Stimulated activated CD4-positive, alpha-beta T cell treated with anti-CD3 and anti-CD28 coated beads, Interleukin-1b, Interleukin-23, amount 100 ng/mL, for 24 hours (primary cell): ENCODE measurements at places on chromosomes 4 and X.
A peak's percentile ranks its signal among the peaks of the same experiment; 100 is the strongest.

GRCh38 chrX:42398967-42399631 is 378.9 kb downstream of the PPP1R2C start:
- no peak for DNase-seq

GRCh38 chr4:184851200-184851541 is 25.4 kb upstream of the ACSL1 start:
- no peak for DNase-seq

GRCh38 chr4:23269566-23269965 is 576.8 kb downstream of the GBA3 start:
- no peak for DNase-seq

DNA sequence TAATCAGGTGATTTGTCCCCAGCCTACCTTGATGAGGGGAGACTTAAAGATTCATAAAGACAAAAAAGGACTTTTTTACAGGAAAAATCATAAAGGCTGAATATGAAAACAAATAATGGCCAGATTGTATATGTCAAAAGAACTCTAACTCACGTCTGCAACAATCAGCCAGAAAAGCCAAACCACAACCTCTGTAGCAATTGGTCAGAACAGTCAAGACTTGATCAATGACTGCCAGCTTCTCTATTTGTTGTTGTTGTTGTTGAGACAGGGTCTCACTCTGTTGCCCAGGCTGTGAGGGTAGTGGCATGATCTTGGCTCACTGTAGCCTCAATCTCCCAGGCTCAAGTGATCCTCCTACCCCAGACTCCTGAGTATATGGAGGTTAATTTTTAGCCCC is 35.9 kb upstream of the PPA2 start:
- DNase-seq: no peak

- no peak for DNase-seq
These were observed 76.5 kb upstream of the LSM6 start for GRCh38 chr4:146098978-146099377.

- no peak for DNase-seq
These were observed 29.3 kb upstream of the BCOR start for GRCh38 chrX:40127052-40127451.

DNA sequence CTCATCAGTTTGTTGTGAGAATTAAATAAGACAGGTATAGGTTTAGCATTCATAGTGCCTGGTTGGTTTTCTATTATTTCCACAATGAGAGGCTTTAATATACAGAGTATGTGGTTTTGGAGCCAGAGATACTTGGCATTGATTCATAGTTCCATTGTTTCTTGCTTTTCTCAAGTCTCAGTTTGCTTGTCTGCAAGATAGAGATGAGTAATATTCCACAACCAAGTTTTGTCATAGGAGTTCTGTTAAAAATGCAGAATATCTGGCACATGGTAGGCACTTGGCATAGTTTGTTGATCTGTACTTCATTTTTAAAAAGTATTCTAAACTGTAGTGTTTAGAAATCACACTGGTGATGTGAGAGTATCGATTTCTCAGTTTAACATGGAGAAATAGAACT is 37.5 kb upstream of the EDA2R start:
- no peak for DNase-seq

DNA sequence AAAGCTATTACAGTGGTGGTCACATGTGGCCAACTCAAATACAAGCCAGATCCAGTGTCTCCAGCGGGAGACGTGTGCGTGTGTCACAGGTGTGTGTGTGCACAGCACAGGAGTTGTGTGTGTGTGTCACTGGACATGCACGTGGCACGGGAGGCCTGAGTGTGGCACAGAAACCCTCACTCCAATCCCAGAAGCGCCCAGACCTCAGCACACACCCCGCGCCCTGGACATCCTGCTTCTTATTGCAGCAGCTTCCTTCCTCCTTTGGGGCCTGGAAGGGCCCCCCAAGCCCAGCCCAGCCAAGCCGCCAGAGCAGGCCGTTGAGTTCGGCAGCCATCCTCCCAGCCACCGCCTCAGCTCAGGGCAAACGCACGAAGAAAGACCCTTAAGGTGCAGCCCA is 37.9 kb downstream of the ACOX3 start:
- DNase-seq: no peak

- no peak for DNase-seq
These were observed 1415.8 kb downstream of the C4orf33 start for GRCh38 chr4:130511776-130512175.

GRCh38 chr4:103498161-103499070 is 221.4 kb downstream of the TACR3 start:
- no peak for DNase-seq

DNA sequence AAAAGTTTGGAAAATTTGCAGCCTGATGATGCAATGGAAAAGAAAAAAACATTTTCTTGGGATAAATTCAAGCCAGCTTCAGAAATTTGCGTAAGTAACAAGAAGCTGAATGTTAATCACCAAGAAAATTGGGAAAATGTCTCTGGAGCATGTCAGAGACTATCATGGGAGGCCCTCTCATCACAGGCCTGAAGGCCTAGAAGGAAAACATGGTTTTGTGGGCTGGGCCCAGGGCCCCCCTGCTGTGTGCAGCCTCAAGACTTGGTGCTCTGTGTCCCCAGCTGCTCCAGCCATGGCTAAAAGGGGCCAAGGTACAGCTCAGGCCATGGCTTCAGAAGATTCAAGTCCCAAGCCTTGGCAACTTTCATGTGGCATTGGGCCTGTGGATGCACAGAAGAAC is 1049.8 kb upstream of the GRIA3 start:
- no peak for DNase-seq

DNA sequence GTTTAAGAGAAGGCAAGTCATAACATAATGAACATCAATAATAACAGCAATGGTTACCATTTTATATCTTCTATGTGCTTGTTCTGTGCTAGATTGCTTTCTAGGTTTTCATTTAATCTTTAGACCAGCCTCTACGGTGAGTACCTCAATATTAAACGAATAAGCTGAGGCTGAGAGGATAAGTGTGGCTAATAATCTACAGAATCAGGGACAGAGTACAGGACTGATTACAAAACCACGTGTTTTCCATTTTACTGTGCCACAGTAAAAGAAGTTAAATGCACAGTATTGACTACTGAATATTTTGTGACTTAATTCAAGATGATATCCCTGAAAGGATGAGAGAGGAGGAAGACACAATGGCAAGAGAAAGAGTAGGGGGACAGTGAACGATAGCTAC is 56.3 kb downstream of the HUWE1 start:
- no peak for DNase-seq

DNA sequence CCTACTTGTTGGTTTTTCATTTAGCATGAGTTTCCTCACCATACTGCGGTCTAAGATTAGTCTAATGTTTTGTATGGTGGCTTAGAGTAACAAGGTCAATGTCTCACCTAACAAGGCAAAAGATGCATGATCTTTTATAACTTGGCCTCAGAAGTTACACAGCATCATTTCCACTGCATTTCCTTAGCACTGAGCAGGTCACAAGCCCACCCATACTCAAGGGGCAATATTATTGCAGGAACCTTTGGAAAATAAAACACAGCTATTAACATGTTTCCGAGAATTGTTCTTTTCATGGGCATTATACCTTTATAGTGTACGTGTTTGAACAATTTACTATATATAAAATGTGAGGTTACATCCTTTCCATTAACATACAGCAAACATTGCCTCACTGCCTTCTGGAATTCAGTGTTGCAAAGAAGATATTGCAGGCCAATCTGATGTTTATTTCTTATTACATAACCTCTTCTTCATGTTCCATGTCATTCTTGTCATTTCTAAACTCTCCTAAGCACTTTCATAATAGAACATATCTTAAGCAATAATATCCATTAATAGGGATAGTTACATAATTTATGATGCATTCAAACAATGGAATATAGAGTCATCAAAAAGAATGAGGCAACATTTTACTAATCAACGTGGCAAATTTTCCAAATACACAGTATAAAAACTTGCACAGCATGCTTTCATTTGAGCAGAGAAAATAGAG is 153.8 kb downstream of the AREG start:
- no peak for DNase-seq

DNA sequence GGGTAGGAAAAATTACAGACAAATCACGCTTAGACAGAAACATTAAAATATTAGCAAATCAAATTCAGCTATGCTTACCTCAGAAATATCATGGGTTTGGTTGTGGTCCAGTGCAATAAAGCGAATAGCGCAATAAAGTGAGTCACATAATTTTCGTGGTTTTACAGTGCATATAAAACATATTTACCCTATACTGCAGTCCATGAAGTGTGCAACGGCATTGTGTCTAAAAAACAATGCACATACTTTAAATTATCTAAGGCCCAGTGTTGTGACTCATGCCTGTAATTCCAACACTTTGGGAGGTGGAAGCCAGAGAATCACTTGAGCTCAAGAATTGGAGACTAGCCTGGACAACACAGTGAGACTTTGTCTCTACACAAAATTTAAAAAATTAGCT is 195.7 kb upstream of the IL1RAPL1 start:
- DNase-seq: no peak

DNA sequence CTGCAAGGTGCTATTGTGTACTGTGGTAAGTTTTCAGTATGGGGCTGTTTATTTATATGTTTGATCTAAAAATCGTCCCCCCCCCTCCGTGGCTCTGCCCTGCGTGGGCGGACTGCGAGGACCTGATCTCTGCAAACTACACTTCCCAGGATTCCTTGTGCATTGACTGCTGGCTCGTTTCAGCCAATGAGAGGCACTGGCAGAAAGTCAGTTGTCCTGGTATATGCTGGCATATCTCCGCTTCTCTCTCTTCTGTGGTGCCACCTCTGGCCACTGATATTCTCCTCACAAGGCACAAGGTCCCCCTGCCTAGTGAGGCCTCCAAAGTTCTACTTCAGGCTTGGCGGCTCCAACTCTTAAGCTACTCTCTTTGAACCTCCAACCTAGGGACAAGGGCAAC is 168.8 kb upstream of the ZFP42 start:
- no peak for DNase-seq

DNA sequence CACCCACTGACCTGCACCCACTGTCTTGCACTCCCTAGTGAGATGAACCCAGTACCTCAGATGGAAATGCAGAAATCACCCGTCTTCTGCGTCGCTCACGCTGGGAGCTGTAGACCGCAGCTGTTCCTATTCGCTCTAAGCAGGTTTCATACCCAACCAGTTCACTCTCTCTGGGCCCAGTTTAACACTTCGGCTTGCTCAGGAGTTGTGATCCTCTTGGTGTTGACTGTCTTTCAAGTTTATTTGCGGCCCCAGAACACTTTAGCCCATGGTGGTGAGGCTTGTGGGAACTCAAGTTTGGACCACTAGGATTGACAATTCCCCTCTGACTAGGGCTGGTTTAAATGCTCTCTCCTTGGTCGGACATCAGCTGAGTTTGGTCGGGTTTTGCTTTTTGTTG is 147.0 kb downstream of the DACH2 start:
- no peak for DNase-seq

- no peak for DNase-seq
These were observed 37.9 kb downstream of the LDB2 start for GRCh38 chr4:16860516-16860915.

DNA sequence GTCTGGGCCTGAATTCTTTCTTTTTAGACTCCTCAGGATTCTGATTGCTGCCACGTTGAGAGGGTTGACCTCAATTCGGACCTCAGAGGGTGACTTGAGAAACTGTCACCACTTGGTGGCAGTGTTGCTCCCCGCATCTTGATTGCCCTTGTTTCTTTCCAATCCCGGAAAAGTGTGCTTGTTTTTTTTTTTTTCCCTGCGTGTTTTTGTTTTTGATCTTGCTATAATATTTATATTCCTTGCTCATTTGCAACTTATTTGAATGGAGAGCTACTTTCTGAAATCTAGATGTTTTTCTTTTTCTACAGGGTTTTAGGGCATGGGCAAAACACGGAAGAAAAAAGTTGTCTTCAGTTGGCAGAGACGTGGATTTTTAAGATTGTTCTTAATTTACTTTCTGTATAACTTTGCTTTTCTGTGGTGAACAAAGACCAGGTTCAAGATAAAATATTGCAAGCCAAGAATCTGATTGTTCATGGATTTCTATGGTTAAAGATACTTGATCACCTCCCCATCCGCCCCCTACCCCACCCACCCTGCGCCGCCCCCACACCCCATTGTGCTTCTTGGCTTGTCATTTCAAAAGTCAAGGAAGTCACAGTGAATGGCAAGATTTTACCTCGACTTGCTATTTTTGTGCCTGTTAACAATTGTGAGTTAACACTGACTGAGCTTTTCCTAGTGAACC is 102.0 kb downstream of the PTTG2 start:
- peak; percentile 56 for DNase-seq

- DNase-seq: no peak
These were observed 289.3 kb downstream of the BCOR start for GRCh38 chrX:39808471-39808917.

DNA sequence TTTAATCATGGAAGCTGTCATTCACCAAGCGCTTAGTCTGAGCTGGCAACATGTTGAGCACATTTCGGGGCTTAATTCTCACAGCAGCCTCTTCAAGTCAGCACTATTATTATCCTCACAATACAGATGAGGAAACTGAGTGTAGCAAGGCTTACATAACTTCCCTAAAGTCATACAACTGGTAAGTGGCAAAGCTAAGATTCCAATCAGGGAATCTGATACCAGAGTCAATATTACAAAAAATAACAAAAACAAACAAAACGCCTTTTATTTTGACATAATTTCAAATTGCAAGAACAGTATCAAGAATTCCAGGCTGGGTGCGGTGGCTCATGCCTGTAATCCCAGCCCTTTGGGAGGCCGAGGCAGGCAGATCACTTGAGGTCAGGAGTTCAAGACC is 120.4 kb upstream of the DUSP21 start:
- no peak for DNase-seq

DNA sequence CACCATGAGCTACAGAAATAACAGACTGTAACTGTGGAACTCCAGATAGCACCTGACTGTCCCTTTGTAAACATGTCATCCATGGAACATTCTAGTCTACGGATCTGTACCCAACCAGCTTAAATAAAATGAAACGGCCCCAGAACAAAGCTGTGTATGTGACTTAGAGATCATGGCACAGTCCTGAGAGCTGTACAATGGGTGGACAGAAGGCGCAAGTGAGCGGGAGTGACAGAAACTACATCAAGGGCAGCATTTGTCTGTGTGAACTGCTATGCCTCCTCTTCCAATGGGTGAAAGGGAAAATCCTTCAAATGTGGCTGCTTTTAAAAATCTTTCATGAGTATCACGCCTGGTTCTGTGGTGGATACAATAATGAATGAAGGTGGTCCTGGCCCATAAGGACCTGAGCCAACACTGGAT is 72.5 kb downstream of the FAT1 start:
- no peak for DNase-seq

DNA sequence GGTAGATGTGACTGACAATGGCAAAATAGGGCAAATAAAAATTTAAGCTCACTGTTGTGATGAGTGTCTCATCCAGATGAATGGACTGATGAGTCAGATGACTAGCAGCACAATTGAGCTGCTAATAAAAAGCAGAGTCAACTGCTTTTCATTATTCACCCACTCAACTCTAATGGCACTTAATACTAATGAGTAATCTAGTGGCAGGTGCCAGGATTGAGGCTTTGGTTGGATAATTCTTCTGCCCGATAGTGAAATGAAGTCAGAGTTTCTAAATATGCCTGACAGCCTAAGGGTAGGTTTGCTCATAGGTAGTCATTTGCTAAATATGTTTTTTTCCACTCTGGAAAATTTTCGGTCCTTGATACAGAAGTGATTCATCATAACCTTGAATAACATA is 10.4 kb downstream of the OGT start:
- DNase-seq: no peak

- no peak for DNase-seq
These were observed 63.6 kb upstream of the MAP3K15 start for GRCh38 chrX:19578956-19579355.

GRCh38 chrX:72624194-72624593 is 51.6 kb upstream of the HDAC8 start:
- DNase-seq: no peak
